Bronchial epithelial cell (primary cell): ENCODE measurements at places on chromosomes 6 and 20. TPM values are rescaled to one million over a fixed set of nuclear protein-coding genes. Genes with fewer than 3 reads are reported as not detected.
A peak's percentile ranks its signal among the peaks of the same experiment; 100 is the strongest.

GRCh38 chr6:157657754-157658153 is 165.3 kb upstream of the SNX9 start:
- DNase-seq: no peak

DNA sequence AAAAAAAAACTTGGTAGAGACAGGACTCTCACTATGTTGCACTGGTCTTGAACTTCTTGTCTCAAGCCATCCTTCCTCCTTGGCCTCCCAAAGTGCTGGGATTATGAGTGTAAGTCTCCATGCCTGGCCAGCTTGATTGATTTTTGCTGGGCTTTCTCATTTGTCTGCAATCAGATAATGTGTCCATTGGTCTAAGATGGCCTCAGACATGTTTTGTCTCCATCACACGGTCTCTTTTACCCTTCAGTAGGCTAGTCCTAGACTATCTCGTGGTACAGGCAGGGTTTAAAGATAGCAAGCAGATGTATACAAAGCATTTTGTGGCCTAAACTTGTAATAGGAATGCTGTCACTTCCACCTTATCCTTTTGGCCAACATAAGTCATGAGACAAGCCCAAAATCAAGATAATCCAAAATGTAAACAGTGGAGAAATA is 289.1 kb downstream of the TFAP2B start:
- DNase-seq: no peak

GRCh38 chr20:59023616-59024015 is 4.4 kb downstream of the TUBB1 start:
- no peak for DNase-seq

- no peak for DNase-seq
These were observed 85.3 kb downstream of the SYCP2 start for GRCh38 chr20:59848182-59848581.

DNA sequence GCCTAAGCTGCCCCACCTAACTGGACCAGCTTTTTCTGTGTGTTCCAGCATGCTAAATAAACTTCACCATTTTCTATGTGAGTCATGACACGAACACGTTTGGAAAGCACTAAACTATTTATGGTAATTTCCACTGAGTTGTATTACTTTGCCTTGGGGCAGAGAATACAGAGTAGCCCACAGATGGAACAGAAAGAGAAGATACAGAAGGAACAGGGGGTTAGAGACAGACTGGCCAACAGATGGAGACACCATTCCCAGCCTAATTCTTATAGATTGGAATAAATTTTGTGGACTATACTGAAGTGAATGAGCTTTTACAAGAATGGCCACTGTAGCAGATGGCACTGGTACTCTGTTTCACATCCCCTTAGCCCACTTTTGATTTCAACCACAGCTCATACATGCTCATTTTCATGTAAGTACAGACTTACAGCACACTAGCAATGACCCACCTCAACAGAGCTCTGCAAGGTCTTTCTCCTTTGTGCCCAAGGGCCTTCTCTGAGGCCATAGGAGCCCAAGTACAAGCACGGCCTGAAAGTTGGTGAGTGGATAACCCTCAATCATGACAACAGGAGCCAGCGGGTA is 13.1 kb upstream of the NT5DC1 start:
- DNase-seq: peak; percentile 88

The DPPA5 gene
- not detected in 2 replicates for total RNA-seq
